ENCODE measurements at places on chromosomes 13 and 19.

DNA sequence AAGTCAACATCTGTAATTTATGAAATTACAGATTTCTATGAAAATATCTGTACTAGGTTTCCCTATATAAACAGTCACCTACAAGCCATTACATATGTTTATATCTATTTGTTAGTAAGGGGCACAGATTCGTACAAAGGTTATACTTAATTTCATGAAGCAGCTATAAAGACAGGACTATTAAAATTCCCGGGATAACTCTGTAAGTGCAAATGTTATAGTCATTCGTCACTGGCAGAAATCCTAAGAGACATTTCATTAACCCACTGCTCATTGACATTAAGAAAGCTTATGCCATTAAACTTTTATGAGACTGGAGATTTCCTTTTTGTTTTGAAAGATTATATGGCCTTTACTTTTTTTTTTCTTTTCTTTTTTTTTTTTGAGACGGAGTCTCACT, 122.9 kb downstream of the MYO16 start:
- DNase-seq = no peak

GRCh38 chr13:50441130-50441529, 402.4 kb downstream of the DLEU7 start:
- no peak for DNase-seq

GRCh38 chr13:111548301-111548700, 227.9 kb downstream of the TEX29 start:
- DNase-seq = no peak

DNA sequence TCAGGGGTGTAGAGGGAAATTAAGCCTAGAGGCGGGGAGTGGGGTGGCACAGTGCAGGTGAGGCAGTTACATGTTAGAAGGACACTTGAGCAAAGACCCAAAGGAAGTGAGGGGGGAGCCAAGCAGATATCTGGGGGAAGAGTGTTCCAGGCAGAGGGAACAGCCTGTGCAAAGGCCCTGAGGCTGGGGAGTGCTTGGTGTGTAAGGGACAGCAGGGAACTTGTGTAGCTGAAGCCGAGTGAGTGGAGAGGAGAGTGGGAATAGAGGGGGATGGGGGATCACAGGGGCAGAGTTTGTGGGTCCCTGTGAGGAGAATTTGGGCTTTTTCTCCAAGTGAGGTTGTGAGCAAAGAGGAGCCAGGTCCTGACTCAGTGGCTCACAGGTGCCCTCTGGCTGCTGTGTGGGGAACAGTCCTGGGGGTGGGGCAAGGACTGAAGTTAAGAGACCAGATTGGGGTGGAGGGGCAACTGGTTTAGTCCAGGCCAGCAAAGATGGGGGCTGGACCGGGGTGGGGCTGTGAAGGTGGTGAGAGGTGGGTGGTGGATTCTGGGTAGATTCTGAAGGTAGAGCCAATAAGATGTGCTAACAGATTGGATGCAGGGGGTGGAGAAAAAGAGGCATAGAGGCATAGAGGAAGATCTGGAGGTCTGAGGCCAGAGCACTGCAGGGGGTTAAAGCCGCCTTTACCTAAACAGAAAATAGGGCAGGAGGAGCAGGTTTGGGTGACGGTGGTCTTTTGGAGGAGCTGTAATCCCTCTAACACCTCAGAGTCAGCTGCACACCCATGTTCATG, 75.3 kb downstream of the CACNA1A start:
- DNase-seq = no peak

DNA sequence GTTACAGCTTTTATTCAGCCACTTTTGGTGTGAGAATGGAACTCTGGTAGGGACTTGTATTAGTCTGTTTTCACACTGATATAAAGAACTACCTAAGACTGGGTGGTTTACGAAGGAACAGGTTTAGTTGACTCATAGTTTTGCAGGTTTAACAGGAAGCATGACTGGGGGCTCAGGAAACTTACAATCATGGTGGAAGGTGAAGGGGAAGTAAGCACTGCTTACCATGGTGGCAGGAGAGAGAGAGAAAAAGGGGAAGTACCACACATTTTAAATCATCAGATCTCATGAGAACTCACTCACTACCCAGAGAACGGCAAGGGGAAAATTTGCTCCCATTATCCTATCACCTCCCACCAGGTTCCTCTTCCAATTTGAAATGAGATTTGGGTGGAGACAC, 942.2 kb downstream of the PCDH17 start:
- DNase-seq = no peak

DNA sequence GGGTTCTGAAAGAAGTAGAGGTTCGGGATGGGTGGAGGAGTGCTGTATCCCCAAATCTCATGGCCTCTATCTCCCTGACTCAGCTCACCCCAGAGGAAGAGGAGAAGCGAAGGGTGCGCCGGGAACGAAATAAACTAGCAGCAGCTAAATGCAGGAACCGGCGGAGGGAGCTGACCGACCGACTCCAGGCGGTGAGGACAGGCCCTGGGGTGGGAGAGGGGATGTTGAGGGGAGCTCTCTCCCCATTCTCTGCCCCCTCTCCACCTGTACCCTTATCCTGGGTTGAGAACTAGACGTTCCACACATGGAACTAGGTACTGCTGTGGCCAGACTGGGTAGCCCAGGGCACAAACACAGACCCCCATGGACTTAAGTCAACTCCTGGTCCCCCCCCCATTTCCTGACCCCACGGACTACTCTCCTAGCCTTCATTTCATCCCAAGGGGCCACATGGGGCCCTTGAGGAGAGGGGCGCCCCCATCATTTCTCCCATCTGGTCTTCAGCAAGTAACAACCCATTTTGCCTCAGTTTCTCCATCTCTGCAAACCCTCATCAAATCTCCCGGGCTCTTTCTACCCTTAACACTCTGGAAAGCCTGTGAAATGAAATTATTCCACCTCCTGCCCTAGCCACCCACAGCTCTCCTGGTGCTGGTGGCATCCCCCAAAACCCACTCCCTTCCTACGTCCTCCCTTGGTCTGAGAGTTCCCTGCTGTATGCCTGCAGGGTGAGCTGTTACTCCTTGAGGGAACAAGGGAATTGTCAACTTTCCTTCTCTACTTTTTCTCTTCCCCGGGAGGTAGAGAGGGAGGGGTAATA, 3.5 kb downstream of the FOSB start:
- no peak for DNase-seq

DNA sequence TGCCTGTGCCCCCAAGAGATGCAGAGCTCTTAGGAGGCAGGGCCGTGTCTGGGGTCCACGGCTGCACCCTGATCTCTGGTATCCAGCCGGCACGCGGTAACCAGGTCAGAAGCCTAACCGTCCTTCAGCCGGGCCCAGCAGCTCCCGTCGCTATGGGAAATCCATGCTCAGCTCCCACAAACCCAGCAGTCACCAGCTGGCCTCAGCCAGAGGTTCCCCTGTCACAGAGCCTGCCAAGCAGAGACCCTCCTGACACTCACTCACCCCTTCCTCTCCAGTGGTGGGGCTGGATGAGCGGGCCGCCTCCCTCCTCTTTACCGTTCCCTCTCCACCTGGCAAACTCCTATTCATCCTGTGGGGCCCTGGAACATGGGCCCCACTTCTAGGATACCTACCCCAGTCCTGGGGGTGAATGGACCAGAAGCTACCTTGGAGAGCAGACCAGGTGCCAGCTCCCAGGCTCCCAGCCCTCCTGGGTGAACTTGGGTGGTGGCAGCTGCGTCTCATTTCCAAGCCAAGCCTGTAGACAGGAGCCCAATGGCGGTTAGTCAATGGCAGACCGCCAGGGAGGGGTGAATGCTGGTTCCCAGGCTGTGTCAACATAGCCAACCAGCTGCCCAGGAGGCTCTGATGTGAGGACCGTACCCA, 21.4 kb upstream of the TCF3 start:
- DNase-seq = no peak

DNA sequence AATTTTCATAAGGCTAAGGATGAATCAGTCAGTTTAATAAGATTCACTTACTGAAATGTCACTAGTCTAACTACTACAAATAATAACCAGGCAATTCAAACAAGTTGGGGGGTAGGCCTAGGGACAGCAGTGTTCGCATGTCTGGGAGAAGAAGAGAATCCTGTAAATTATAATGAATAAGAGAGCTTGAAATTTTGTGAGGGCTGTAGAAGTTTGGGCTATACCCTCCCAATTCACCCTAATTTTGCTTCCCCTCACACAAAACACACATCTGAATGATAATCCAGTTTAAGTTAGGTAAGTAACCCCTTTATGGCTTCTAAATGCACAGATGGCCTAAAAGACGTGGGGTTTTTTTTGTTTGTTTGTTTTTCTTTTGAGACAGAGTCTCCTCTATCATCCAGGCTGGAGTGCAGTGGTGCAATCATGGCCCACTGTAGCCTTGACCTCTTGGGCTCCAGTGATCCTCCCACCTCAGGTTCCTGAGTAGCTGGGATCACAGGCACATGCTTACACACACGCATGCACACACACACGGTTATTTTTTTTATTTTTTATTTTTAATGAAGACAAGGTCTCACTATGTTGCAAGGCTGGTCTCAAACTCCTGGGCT, 69.9 kb downstream of the TBC1D4 start:
- DNase-seq = no peak

GRCh38 chr19:15124572-15125231, 17.5 kb downstream of the SYDE1 start:
- no peak for DNase-seq

DNA sequence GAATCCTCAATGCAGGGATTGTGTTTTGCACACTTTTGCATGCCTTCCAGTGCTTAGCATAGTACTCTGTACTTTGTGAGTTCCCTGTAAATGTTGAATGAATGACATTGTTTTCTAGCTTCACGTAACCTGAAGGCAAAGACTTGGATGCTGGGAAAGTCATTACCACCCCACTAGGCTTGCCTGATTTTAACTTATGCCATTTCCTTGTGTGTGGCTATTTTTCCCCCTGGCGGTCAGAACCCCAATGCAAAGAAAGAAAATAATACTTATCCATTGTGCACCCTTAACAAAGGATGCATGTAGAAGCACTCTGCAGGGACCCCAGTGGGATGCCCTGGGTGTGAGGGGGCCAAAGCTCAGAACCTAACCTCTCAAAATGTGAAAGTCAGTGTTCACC, 1.2 kb upstream of the ENOX1 start:
- DNase-seq = no peak

- no peak for DNase-seq
Measured at GRCh38 chr13:113041293-113041690, 64.3 kb upstream of the F7 start.

GRCh38 chr13:45162821-45163220, 38.0 kb downstream of the KCTD4 start:
- DNase-seq = peak; percentile 47

DNA sequence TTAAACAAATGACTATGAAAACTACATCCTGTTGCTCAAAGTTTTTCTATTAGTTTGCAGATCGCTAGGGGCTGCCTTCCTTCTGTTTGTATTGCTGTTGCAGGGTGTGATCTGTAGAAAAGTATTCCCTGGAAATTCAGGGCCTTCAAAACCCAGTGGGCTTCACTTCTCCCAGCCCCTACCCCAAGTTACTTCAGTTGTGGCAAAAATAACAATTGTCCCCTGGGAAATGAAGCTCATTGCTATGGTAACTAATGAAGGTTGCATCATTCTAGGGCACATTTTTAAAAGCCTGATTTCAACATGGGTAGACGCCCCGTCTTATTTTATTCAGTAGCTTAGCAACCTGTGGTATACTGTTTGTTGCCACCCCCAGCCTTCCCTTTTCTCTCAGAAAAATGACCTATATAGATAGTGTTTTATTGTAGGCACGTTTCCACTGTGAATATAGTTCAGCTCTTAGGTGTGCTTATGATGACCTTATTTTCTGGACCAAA, 60.9 kb downstream of the WDFY2 start:
- DNase-seq = no peak

- DNase-seq = no peak
Measured at GRCh38 chr13:79384022-79384610, 21.9 kb downstream of the RBM26 start.

DNA sequence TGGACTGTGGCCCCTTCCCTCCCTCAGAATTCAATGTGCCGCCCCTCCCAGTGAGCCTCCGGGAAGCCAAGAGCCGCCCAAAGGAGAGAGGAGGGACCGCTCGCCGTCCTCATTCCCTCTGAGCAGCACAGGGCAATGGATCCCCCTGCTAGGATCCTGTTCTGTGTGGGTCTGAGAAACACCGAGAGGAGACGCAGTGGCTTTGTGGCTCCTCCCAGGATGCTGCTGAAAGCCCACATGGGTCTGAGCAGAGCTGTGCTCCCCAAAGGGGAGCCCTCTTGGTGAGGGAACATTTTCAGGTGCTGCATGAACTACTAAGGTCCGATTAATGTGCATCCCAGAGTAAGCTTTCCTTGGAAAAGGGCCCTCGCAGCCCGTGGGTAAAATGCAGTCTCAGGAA, 30.4 kb downstream of the DHRS12 start:
- no peak for DNase-seq

DNA sequence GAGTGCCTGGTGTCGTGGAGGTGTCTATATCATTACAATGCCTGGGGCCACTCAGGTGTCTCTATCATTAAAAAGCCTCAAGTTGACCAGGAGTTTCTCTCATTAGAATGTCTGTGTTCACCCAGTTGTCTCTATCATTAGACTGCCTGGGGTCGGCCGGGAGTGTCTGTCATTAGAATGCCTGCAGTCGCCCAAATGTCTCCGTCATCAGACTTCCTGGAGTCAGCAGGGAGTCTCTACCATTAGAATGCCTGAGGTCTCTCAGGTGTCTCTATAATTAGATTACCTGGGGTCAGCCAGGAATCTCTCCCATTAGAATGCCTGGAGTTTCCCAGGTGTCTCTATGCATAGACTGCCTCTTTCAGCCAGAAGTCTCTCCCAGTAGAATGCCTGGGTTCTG, 1477.6 kb downstream of the UQCRFS1 start:
- DNase-seq = no peak

DNA sequence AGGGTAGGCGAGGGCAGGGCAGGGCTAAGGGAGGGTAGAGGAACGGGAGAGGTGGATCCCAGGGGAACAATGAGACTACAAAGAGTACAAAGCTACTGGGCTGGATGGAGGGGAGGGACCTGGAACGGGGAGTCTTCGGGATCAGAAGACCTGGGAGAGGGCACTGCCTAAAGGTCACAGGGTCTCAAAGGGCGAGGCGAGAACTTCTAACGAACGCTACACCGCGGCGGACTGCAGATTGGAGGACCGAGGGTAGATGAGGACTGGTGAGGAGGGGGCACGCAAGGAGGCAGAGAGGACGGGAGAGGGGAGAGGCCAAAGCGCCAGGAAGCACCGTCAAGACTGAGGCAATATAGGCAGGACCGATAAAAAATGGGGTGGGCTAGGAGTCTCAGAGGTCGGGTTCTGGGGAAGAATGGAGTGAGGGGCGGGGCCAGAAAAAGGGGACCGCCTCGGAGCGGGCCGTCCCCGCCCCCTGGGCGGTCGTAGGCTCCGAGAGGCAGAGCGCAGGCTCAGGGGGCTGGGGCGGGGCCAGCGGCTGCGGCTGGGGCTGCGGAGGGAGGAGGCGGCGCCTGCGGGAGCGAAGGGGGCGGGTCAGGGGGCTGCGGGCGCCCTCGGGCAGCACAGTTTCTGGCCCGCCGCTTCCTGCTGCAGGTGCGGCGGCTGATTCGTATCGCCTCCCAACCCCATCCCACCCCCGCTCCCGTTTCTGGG, 1.3 kb upstream of the KCNC3 start:
- no peak for DNase-seq

GRCh38 chr19:46372901-46373490, 26.1 kb downstream of the PPP5C start:
- DNase-seq = no peak

DNA sequence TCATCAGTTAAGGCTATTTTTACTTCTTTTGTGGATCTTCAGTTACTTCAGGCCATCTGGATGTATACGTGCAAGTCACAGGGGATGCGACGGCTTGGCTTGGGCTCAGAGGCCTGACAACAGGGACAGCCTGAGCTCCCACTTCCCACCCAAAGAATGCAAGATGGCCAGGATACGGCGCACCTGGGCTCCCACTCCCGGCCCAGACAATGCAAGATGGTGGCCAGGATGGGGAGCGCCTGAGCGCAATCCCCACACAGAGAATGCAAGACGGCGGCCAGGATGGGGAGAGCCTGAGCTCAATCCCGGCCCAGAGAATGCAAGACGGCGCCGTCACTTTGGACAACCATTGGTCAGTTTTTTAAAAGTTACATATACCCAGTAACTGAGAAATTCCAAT, 25.3 kb upstream of the MIER2 start:
- DNase-seq = no peak

Data from HS-5 (cell line).